ENCODE measurements at places on chromosomes 1 and 21. TPM values are rescaled to one million over a fixed set of nuclear protein-coding genes. Genes with fewer than 3 reads are reported as not detected.

DCST1 gene
- not detected for total RNA-seq

GRCh38 chr1:206050655-206051235 lies 2.2 kb upstream of the RHEX start:
- DNase-seq = no peak

LYPLAL1 gene
- 11.2 TPM for total RNA-seq

GRCh38 chr1:61241973-61242381 lies 159.6 kb downstream of the NFIA start:
- DNase-seq = no peak

- peak; percentile 61 for DNase-seq
Measured at GRCh38 chr1:68049941-68050878, at the start of gene DIRAS3. Gene DIRAS3 (minus strand): TSS chr1:68050627. CDS start chr1:68047297, 3,330 bp downstream.

GRCh38 chr1:111730706-111731105 lies 8.5 kb downstream of the INKA2 start:
- no peak for DNase-seq

DNA sequence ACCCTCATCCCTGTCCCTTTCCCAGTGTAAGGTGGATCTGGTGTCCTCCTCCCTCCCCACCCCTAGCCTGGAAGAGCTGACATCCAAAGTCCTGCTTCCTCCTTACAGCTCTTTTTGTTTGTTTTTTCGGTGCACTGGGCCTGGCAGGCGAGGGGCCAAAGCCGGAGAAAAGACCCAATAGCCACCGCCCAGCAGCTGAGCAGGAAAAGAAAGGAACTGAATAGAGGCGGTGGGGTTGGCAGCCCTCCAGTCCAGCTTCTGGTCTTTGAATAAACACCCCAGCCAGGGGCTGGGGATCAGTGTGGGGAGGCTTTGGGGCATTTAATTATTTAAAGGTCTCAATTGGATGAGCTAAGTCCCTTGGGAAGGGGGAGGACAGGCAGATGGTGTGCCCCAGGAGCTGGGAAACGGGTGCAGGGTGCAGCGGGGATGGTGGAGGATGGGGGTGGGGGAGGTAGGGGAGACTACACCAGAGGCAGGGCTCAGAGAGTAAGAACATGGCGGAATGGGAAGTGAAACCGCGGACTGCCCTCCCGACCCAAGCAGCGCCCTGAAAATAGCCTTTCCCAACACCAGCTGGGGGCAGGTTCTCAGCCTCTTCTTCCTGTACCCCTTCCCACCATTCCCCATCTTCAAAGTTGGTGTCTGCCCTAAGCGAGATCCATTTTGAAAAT lies 20.2 kb downstream of the BTG2 start:
- no peak for DNase-seq

DNA sequence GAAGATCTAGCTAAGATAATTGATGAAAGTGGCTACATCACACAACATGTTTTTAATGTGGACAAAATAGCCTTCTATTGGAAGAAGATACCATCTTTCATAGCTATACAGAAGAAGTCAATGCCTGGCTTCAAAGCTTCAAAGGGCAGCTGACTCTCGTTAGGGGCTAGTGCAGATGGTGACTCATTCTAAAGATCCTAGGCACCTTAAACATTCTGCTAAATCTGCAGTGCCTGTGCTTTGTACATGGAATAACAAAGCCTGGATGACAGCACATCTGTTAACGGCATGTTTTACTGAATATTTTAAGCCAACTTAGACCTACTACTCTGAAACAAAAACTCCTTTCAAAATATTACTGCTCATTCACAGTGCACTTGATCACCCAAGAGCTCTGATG lies 65.6 kb upstream of the USP24 start:
- DNase-seq = peak; percentile 13

DNA sequence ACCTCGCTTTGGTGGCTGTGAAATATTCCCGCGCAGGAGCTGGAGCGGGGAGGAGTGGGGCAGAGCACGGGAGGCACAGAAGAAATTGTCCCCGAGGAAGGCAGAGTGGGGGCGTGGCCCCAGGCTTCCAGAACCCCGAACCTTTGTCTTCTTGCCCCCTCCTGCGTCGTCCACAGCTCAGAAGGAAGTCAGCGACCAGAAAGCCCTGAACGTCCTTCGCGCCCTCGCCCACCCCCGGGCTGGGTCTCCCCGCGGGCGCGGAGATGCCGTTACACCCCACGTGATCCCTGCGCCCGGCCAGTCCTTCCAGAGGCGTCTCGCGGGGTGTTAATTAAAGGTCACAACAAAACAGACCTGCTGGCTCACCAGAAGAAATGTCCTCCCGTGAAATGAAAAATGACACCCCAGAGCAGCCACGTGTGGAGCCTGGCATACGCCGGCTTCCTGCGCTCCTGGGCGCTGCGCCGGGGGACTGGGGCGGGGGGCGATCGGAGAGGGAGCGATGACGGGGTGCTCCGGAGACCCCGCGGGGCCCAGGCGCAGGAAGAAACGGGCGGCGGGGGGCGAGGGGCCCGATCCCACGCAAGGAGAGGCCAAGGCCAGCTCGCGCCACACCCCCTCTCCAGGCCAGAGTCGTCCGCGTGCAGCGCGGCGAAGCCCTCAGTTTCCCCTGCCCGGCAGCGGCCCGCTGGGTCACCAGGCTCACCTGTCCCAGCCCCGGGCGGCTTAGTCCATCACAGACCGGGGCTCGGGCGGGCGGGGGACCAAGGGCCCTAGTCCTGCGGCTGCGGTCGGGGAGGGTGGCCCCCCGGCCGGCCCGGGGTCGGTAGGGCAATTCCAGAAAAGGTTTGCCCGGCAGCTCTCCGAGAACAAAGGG lies 995 bp upstream of the KIF26B start:
- DNase-seq = no peak

- DNase-seq = peak; percentile 34
Measured at GRCh38 chr1:218592688-218593087, 247.6 kb downstream of the TGFB2 start.

PRAMEF12 gene
- total RNA-seq = not detected

GRCh38 chr1:246800756-246801155 lies 76.5 kb downstream of the SCCPDH start:
- no peak for DNase-seq

DNA sequence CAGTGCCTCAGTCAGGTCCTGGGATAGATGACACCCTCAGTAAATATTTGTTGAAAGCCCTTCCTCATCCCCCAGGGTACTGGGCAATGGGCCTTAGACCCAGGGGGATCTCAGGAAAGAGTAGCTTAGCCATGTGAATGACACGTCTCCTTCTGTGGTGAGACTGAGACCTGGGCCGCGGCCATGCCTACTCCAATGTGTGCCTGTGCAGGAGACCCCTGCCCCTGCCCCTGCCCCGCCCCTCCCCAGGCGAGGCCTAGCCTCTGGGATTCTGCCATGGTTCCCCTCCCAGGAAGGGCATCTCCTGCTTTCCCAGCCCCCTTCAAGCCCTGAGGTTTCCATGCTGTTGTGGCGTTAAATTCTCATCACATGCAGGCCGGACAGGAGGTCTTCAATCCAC lies 7.1 kb downstream of the MYOM3 start:
- no peak for DNase-seq

DNA sequence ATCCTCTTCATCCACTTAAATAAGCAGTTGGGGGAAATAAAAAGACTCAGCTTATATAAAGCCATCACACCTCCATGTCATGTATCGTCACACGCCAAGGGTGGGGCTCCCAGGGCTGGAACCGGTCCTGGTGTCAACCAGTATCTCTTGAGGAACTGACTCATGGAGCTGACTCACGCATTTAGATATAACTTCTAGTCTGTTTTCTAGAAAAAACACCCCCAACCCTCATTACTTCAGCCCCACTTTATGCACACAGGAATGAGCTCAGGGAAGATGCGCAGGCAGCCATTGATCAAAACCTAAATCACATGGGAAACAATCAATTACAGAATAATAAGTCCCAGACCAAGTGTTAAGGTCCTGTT lies 6.9 kb upstream of the IL22RA1 start:
- DNase-seq = peak; percentile 55

All from LHCN-M2 (cell line).